Activated CD4-positive, alpha-beta T cell treated with anti-CD3 and anti-CD28 coated beads, Interleukin-2, amount 10 ng/mL, durations not matched to agents 7 days and 5 days (primary cell): ENCODE measurements at places on chromosomes 1 and 21. TPM values are rescaled to one million over a fixed set of nuclear protein-coding genes. Genes with fewer than 3 reads are reported as not detected.

Gene PEX14
- total RNA-seq = 24.4 TPM

Gene PLA2G2F
- not detected for total RNA-seq

Gene DMBX1
- total RNA-seq = 0.10 TPM

Gene SEMA4A
- 37.8 TPM for total RNA-seq

Gene FABP3
- not detected for total RNA-seq

Gene HJV
- total RNA-seq = not detected

Gene RPTN
- not detected for total RNA-seq

Gene DENND1B
- total RNA-seq = 22.3 TPM

Gene CRNN
- not detected for total RNA-seq

Gene NIPAL3
- 78.1 TPM for total RNA-seq

Gene CHODL
- total RNA-seq = 0.22 TPM

GRCh38 chr1:66273656-66274055, 260.3 kb upstream of the SGIP1 start:
- H3K27me3 ChIP-seq = no peaks in the 10 kb centered on the region
- H3K36me3 ChIP-seq = peaks cover 6% of the 10 kb centered on the region
- H3K4me1 ChIP-seq = peaks cover 85% of the 10 kb centered on the region
- no peak overlapping the region for H3K27ac ChIP-seq
- DNase-seq = no peak
- no peak overlapping the region for H3K4me3 ChIP-seq

- H3K27me3 ChIP-seq = peaks cover 14% of the 10 kb centered on the region
- H3K4me3 ChIP-seq = no peak overlapping the region
- no peaks in the 10 kb centered on the region for H3K36me3 ChIP-seq
- H3K4me1 ChIP-seq = no peaks in the 10 kb centered on the region
- H3K27ac ChIP-seq = no peak overlapping the region
Measured at GRCh38 chr1:230010603-230011332, 56.3 kb upstream of the GALNT2 start.

- no peak overlapping the region for H3K4me3 ChIP-seq
- no peak overlapping the region for H3K27ac ChIP-seq
- no peak for DNase-seq
Measured at GRCh38 chr1:41713557-41714327, 205.0 kb downstream of the HIVEP3 start.

- no peaks in the 10 kb centered on the region for H3K27me3 ChIP-seq
- no peak for DNase-seq
- H3K27ac ChIP-seq = no peak overlapping the region
- no peak overlapping the region for H3K4me3 ChIP-seq
- H3K36me3 ChIP-seq = no peaks in the 10 kb centered on the region
- H3K4me1 ChIP-seq = no peaks in the 10 kb centered on the region
Measured at GRCh38 chr21:20968391-20968790, 29.8 kb upstream of the NCAM2 start.

- peaks cover 4% of the 10 kb centered on the region for H3K27me3 ChIP-seq
- H3K4me3 ChIP-seq = no peak overlapping the region
- H3K27ac ChIP-seq = peak overlapping the region; percentile 81
- no peaks in the 10 kb centered on the region for H3K36me3 ChIP-seq
- peaks cover 81% of the 10 kb centered on the region for H3K4me1 ChIP-seq
- DNase-seq = peak; percentile 32
Measured at GRCh38 chr1:156124557-156125483, 10.3 kb downstream of the LMNA start.

GRCh38 chr1:205217418-205217817, 5.9 kb upstream of the DSTYK start:
- no peak overlapping the region for H3K4me3 ChIP-seq
- peaks cover 11% of the 10 kb centered on the region for H3K27me3 ChIP-seq
- no peak for DNase-seq
- H3K27ac ChIP-seq = no peak overlapping the region
- H3K36me3 ChIP-seq = no peaks in the 10 kb centered on the region

- H3K27me3 ChIP-seq = peaks cover 2% of the 10 kb centered on the region
- no peaks in the 10 kb centered on the region for H3K36me3 ChIP-seq
- DNase-seq = no peak
- no peak overlapping the region for H3K4me3 ChIP-seq
- no peak overlapping the region for H3K27ac ChIP-seq
Measured at GRCh38 chr21:35257413-35257812, 208.3 kb upstream of the RUNX1 start.

DNA sequence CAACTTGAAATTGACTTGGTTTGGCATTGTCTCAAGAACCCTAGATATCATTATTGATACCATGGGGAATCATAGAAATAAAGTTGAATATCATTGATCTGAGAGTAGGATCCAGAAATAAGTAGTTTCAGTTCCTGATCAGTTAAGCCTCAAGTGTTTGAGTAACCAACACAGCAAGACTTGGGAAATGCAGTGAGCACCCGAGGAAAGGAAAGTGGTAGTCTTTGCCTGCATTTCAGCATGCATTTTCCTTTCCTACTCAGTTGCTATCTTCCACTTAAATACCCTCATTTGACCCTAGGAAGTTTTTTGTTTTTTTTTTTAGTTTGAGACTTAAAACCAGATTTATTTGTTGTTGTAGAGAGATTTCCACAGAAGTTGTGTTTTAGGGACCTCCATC, 18.9 kb downstream of the CLEC20A start:
- H3K27ac ChIP-seq = no peak overlapping the region
- no peak overlapping the region for H3K4me3 ChIP-seq
- H3K27me3 ChIP-seq = peaks cover 22% of the 10 kb centered on the region

DNA sequence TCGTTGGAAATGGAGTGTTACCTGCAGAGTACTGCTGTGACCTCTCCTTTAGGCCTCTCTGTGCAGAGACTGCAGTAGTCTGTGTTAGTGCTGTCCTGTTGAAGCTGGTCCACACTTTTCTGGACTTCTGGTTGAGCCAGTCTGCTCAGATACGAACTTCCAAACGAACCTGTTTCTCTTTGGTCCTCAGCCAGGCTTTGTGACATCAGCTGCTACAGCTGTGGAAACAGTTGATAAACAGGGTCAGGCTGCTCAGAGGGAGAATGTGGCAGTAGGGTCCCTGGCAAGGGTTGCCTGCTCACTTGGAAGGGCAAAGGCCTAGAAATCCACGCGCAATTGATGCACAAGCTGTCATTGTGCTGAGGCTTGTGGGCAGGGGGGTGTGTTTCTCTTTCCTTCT, 98.8 kb downstream of the NOS1AP start:
- H3K27me3 ChIP-seq = peaks cover 18% of the 10 kb centered on the region
- H3K4me1 ChIP-seq = no peaks in the 10 kb centered on the region

DNA sequence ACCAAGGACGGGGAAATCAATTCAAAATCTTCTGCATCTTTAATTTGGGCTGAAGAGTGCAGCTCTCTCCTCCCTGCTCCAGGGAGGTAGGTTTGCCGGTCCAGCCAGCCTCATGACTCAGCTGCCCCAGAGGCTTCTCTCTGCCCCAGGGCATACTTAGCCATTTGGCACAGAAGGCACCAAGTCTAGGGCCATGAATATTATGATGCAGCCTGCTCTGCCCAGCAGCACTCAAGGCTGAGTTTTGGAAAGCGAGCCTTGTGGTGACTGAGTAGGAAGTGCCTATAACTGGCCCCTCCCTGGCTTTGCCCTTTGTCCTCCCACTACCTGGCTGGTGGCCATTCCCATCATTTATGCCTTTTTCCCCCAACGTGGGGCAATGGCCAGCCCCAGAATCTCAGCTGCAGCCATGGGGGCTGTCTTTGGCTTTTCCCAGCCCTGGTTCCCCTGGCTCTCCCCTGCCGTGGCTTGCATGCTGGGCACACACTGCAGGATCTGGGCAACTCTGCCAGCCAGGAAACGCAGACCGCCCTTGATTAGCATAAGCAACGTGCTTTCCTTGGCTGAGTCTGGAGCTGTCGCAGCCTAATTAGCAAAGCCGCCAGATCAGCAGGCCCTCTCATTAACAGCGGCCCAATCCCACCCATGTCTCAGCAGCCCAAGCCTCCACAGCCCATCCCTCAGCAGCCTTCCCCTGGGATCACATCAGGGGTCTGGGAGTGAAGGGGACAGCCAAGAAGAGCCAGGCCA, 258.6 kb upstream of the TMEM51 start:
- no peak overlapping the region for H3K4me3 ChIP-seq
- H3K27ac ChIP-seq = no peak overlapping the region
- H3K27me3 ChIP-seq = peaks cover 2% of the 10 kb centered on the region
- no peaks in the 10 kb centered on the region for H3K4me1 ChIP-seq
- no peak for DNase-seq

GRCh38 chr1:174447866-174448530, at the start of gene GPR52:
Gene GPR52, plus strand, starts transcription at chr1:174447964. Its CDS starts 148 bp downstream, at chr1:174448112.
- H3K4me3 ChIP-seq = no peak within 1 kb of the TSS
- no peaks in the 10 kb centered on the region for H3K36me3 ChIP-seq
- H3K27ac ChIP-seq = no peak within 1 kb of the TSS
- no peak for DNase-seq
- H3K27me3 ChIP-seq = no peaks in the 10 kb centered on the region

- H3K4me3 ChIP-seq = no peak overlapping the region
- no peak overlapping the region for H3K27ac ChIP-seq
- peaks cover 2% of the 10 kb centered on the region for H3K27me3 ChIP-seq
- H3K4me1 ChIP-seq = no peaks in the 10 kb centered on the region
Measured at GRCh38 chr1:29396438-29397255, 160.3 kb downstream of the PTPRU start.

DNA sequence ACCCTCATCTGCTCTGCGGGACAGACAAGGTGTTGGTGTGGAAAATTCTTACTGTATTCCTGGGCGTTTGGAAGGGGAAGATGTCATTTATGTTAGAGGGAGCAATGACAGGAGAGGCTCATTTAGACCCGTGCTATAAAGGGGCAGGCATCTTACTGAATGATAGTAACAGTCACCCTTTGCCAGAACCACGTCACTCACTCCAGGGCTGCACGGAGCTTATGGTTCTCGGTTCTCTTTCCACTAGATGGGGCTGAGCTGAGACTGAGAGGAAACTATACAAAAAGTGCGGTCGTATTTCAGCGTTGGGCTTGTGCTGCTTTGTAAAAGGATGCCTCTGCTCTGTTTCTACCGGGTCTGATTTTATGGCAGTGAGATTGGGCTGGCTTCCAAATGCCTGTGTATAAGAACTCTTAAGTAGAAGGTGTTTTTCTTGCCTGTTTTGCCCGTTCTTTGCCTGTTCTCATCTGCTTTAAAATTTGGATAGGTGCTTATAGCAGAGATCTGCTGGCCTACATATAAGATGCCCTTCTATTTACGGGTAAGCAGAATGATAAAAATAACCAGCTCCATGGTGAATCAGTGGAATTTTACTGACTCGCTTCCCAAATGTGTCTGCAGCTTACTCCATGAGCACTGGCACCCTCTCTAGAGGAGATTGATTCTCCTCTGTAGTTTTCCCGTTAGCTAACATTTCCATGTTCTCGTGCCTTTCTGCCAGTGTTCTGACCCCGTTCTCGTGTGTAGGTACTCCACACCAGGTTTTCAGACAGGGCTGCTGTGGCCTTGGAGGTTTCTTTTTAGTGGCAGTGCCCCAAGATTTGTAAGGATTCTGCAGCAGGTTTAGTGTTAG, 55.9 kb downstream of the MRPS6 start:
- no peaks in the 10 kb centered on the region for H3K27me3 ChIP-seq
- DNase-seq = peak; percentile 82

DNA sequence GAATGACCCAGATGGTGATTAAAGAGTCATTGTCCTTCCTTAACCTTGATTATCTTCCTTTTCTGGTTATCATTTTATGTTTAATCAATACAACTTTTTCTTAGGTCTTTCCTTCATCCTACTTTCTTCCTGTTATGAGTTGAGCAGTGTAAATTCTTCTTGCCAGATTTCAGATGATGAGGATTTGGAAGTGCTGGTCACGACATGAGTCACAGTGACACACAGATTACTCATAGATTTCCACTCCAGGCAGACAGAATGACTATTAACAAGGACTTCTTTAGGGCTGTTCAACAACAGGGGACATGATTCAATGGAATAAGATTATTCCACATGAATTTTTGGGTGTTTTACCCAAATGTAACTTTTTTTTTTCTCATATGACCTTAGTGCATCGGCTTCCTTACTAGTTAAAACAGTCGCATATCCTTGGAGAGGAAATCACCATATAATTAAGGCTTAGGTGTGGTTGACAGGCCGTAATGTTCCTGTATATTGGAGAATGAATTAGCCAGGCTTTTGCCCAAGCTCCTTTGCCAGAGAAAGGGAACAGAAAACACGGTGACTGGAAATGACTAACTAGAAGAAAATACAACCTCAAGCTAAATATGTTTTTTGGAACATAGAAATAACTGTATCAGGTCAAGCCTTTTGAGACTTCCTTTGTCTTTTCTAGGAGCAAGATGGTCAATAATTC, 44.2 kb downstream of the PRRX1 start:
- no peaks in the 10 kb centered on the region for H3K4me1 ChIP-seq
- no peak overlapping the region for H3K27ac ChIP-seq
- no peak for DNase-seq
- H3K4me3 ChIP-seq = no peak overlapping the region
- peaks cover 3% of the 10 kb centered on the region for H3K27me3 ChIP-seq

DNA sequence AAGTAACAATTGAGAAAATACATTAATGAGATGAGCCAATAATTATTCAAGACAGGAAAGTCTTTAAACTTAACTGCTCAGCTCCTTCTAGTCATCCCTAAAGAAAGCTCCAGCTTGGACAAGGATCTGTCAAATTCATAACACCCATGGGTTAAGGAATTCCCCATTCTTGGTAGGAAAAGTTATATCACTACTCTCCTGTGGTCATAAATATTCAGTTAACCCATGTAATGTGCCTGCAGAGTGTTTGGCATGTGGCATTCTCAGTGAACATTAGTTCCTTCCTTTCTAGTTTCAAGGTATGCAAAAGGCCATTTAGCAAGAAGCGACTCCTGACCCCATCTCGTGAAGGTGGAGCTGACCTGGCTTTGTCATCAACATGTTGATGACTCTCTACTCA, 76.7 kb upstream of the VCAM1 start:
- peaks cover 5% of the 10 kb centered on the region for H3K27me3 ChIP-seq
- no peak for DNase-seq
- no peak overlapping the region for H3K27ac ChIP-seq
- no peaks in the 10 kb centered on the region for H3K36me3 ChIP-seq
- no peak overlapping the region for H3K4me3 ChIP-seq

- H3K27me3 ChIP-seq = peaks cover 12% of the 10 kb centered on the region
- no peak overlapping the region for H3K4me3 ChIP-seq
- DNase-seq = no peak
- no peaks in the 10 kb centered on the region for H3K4me1 ChIP-seq
Measured at GRCh38 chr1:12756273-12756672, 10.3 kb downstream of the CFAP107 start.

- DNase-seq = no peak
- peak within 1 kb of the TSS; percentile 81 for H3K4me3 ChIP-seq
- H3K4me1 ChIP-seq = peaks cover 52% of the 10 kb centered on the region
Measured at GRCh38 chr21:31343680-31344480, at the start of gene TIAM1. Gene TIAM1, minus strand, starts transcription at chr21:31344261. Its CDS starts 77,289 bp downstream, at chr21:31266972.

GRCh38 chr1:181104790-181105133, 16.3 kb downstream of the IER5 start:
- peaks cover 74% of the 10 kb centered on the region for H3K4me1 ChIP-seq
- H3K27me3 ChIP-seq = peaks cover 34% of the 10 kb centered on the region
- DNase-seq = peak; percentile 44
- peak overlapping the region; percentile 78 for H3K4me3 ChIP-seq
- peak overlapping the region; percentile 81 for H3K27ac ChIP-seq
- H3K36me3 ChIP-seq = no peaks in the 10 kb centered on the region
